ENCODE measurements at places on chromosomes 6 and 20. TPM values are rescaled to one million over a fixed set of nuclear protein-coding genes. Genes with fewer than 3 reads are reported as not detected.

DNA sequence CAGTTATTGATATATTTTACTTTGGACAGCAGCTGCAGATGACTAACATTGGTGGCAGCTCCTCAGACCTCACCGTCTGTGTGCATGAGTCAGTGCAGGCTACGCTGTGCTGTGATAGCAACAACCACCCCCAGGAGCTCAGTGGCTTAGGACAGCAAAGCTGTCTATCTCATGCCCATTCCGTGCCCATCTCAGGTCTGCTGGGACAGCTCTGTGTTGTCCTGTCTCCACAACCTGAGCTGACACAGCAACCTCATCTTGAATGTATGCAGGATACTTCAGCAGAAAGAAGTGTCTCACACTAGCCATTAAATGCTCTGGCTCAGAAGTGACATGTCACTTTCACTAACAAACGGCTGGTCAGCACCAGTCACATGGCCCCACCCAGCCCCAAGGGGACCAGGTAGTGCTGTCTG, 47.7 kb downstream of the BANF2 start:
- DNase-seq, result peak; percentile 57

- no peak for DNase-seq
Observed at GRCh38 chr20:33925867-33926266, 67.8 kb upstream of the RALY start.

GRCh38 chr6:108635505-108636226, 74.9 kb downstream of the FOXO3 start:
- no peak for DNase-seq

DNA sequence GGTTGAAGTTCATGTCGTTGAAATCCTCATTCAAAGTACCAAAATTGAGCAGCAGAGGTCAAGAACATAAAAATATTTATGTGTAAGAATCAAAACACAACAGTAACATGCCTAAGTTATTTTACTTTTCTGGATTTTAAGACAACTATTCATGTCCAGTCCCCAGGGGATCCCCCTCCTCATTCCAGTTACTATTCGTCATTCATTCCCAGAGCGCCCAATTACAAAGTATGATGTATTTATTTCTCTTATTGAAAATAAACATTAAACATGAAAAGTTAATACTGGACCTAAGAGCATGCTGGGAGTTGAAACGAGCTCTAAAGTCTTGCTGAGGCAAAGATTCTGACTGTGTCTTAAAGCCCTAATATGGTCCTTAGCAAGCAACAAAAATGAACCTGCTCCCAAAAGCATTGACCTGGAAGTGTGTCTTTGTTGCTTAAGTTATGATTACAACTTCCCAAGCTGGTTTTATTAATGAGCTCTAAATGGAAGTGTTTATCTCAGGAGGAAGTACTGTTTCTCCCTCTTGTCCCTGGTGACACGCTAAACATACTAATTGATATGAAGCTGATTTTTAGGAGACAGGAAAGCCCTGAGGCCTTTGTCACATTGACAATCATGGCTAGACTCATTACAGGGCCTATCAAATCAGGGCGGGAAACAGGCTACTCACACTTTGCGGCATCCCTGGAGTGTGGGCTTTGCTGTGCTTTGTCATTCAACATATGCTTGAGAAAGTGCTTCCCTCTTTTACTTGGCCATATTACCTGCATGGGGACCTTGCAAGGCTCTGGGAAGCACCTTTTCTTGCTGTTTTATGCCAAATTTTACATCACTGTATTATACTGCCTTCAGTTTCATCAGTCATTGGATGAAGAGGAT, 192.2 kb upstream of the DTNBP1 start:
- DNase-seq, result no peak

Gene POU5F1
- 1.1 TPM for total RNA-seq

Gene RNF144B
- 2.2 TPM for total RNA-seq

GRCh38 chr20:10972219-10972860, 298.5 kb upstream of the JAG1 start:
- no peak for DNase-seq

- DNase-seq, result peak; percentile 30
Observed at GRCh38 chr6:86192123-86192522, 549.4 kb upstream of the SYNCRIP start.

DNA sequence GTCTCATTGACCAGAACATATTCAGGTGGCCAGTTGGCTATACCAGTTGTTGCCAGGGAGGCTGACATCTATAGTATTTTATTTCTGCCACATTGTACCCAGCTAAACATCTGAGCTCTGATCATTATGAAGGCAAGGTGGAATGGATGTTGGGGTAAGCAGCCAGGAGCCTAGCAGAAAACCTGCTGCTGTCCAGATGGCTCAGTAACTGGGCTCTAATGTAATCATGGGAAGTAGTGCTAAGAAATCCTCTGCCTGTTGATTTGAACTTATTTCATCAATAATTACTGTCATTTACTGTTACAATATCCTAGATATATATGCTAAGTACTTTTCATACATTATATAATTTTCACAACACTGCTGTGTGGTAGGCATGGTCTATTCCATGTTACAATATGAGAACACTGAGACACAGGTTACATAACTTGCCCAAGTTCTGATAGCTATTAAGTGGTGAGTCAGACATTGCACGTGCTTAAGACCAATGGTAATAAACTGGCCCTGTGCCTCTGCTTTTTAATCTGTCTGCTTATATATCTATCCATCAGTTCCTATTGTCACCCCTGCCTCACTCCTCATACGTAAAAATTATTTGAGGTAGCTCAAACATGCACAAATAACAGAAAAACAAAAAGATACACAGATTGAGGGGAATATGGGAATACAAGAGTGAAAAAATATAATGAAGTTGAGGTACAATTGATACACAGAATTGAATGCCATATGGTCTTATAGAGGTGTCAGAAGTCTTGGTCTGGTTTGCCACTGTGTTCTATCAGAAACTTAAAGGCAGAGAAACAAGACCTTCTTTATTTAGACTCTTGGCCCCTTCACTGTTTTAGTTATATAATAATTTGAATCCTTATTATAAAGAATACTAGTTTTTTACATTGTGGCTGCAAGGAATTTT, 25.2 kb downstream of the TBPL1 start:
- DNase-seq, result peak; percentile 55

Gene SUMO4
- 2.6 TPM for total RNA-seq

DNA sequence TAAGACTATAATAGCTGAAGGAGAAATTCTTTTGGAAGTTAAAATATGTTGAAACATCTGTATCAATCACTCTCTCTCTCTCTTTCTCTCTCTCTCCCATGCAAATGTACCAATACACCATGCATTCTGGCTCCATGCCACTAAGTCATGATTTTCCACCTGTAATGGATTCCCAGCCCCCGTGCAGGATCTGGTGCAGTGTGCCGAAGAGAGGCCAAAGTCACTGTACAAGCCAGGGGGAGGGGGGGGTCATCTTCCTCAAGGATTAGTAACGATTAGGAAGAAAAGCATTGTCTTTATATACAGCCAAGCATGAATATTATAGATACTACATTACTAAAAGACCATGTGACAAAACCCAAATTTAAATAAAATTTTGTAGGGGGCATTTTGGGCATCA, 725.1 kb downstream of the KIF16B start:
- no peak for DNase-seq

Gene ADGRB3
- 2.2 TPM for total RNA-seq

DNA sequence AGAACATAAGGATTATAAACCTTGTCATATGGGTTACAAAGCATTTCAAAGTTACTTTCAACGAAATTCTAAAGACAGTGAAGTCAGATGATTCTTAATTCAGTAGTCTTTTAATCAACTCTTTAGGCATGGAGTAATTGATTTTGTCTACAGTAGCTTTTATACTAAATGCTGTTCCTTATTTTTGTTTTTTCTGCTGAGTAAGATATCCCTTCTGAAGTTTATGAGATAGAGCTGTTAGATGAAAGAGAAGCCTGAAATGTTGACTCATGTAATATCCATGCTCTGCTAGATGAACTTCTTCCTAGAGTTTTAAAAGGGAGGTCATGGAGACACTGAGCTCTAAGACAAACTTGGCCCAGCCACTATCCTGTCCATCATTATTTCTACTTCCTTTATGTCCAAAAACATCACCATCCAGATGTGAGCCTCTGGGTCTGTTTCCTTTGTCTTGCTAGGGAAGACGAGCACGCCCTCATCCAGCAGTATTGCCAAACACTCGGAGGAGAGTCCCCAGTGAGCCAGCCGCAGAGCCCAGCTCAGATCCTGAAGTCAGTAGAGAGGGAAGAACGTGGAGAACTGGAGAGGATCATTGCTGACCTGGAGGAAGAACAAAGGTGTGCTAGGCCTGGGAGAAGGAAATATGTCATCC, 550.3 kb downstream of the UTRN start:
- DNase-seq, result no peak

- peak; percentile 75 for DNase-seq
Observed at GRCh38 chr6:146543940-146544615, 445 bp downstream of the RAB32 start.

GRCh38 chr6:133774356-133774755, 114.6 kb upstream of the TCF21 start:
- DNase-seq, result no peak

Gene COX4I2
- total RNA-seq, result 3.6 TPM

DNA sequence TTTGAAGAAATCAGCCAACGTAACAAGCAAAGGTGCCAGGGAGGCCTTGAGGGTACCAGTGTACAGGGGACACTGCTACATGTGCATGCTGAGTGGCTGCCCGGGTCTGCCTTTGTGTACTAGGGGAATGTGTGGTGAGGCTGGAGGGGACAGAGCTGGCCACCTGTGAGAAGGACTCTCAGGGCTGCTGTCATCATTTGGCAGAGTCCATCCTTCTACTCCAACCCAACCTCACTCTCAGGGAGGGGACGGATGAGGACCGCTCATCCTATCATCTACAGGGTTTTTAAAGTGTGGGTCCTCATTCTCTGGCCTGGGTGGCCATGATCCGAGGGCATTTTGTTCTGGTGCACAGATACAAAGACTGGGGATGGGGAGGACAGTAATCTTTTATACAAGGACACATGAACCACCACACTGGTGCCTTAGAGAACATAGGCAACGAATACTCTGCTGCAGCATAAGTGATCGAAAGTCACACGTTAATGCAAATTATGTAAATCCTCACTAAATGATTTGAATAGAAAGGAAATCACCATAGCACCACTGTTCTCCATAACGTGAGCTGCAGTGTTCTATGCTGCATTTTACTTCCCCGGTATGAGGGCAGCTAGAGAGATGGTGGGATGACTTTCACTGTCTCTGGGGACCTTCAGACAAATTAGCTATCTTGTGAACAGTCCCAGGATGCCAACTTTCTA, 181.4 kb downstream of the GMPR start:
- no peak for DNase-seq

- DNase-seq, result no peak
Observed at GRCh38 chr6:25453288-25453687, 174.1 kb downstream of the CARMIL1 start.

- no peak for DNase-seq
Observed at GRCh38 chr6:116385459-116385802, 14.7 kb downstream of the DSE start.

DNA sequence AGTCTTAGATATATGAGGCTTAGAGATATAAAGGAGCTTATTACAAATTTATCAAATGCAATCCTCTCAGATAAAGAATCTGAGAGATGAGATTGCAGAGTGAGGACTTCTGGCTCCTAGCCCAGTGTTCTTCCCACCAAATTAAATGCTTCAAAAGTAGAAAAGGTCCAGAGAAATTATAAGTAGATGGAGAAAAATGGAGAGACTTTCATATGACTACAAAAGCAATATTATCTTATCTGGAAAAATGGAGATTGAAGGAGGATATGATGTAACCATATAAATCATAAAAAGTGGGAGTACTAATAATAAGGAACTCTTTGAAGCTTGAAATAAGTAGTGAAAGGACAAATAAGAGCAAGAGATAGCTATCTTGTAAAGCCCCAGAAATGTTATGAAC, 2.8 kb downstream of the KCTD20 start:
- DNase-seq, result no peak

GRCh38 chr20:44070139-44070900, 116.7 kb downstream of the JPH2 start:
- no peak for DNase-seq

DNA sequence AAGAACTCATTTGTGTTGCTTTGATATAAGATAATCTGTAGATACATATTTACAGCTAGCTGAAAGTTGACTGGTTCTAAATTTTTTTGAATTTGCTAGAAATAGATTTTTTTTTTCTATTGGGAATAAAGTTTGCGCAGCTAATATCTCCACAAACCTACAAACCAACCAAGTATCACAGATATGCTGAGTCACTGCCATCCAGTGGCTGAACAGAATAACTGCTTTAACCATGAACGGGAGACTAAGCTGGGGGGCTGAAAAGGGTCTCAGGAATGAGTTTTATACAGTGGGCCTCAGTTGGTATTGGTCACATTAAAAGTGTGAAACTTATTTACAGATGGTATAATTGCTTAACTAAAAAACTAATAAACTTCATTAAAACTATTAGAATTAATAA, 326.7 kb upstream of the CNR1 start:
- peak; percentile 24 for DNase-seq

Gene KLC4
- total RNA-seq, result 73.5 TPM

- DNase-seq, result no peak
Observed at GRCh38 chr6:2378046-2378657, 132.7 kb upstream of the GMDS start.

Data from hepatocyte (in vitro differentiated cells).